ENCODE measurements at places on chromosomes 7 and 10.

DNA sequence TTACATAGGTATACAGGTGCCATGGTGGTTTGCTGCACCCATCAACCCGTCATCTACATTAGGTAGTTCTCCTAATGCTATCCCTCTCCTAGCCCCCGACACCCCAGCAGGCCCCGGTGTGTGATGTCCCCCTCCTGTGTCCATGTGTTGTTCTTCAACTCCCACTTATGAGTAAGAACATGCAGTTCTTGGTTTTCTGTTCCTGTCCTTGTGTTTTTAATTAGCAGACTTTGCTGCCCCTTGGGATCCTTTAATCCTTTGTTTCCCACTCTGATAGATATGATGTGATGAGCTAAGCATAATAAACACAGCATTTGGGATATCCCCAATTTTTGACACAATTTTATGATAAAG is 71.1 kb upstream of the PALS2 start:
- no peak for DNase-seq

- peak; percentile 100 for DNase-seq
Measured at GRCh38 chr7:100271716-100272537, 35.6 kb upstream of the SPDYE3 start.

DNA sequence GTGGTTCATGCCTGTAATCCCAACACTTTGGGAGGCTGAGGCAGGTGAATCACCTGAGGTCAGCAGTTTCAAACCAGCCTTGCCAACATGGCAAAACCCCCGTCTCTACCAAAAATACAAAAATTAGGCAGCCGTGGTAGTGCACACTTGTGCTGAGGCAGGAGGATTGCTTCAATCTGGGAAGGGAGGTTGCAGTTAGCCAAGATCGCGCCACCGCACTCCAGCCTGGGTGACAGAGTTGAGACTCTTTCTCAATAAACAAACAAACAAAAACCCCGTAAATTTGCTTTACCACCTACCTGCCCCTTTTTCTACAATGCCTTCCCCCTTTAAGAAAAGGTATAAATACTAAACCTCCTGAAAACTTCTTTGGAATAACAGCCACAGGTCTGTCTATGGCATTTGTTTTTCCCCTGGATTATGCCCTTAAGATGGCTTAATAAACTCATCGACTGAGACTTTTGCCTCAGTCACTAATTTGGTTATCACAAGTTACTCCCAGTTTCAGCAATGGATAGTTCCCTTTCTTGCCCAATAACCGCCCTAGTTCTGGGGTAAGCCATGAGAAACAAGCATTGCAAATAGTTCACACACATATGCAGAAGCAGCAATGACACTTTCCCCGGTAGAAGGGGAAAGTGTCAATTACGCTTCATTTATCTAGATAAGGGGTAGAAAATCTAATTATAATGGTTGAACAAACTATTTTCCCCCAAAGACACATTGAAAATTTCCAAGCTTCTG is 52.8 kb upstream of the SVIL start:
- no peak for DNase-seq

DNA sequence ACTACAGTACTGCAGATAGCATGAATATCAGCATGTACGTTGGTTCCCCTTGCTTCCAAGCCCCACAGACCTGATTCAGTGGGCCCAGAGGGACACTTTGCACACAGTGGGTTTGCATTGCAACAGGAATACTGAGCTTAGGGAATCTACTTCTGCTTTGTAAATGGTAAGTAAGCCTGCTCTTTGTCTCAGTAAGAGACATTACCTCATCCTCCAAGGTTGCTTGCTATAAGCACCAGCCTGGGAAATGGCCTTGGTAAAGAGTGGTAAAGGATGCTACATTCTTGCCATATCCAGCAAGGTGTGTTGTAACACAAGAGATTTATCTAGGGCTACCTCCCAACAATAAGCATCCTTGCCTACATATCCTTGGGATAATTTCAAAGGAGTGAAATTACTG is 730.5 kb downstream of the INHBA start:
- no peak for DNase-seq

DNA sequence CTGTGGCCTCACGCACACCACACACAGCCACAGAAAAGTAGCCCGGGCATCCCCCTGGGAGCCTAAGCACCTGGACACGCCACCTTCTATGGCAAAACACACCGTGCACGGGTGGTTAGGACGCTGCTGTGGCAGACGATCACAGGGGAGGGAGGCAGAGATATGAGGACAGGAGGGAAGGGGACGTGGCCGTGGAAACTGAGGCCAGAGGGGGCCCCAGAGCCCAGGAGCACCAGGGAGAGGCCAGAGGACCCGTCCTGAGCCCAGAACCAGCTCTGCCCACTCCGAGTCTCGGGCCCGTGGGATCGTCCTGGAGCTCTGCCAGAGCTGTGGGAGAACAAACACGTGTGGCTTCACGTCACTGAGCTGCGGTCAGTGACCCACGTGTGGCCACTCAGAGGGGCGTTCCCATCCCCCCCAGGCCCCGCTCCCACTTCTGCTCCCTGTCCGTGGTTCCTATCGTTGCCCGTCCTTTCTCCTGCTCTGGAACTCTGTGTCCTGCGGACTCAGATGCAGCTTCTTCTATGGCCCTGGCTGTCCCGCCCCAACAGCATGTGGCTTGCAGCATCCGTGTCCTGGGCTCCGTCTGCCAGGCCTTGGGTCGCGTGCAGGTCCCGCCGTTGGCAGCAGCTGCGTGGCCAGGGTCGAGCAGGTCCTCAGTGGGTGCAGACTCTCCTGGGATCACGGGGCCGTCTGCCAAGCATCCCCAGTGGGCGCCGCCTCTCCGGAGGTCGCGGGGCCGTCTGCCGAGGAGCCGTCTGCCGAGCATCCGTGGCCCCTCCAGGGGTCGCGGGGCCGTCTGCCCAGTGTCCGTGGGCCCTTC is 31.0 kb downstream of the GET4 start:
- no peak for DNase-seq

GRCh38 chr10:120460776-120461175 is 3.7 kb downstream of the PLPP4 start:
- DNase-seq = no peak

DNA sequence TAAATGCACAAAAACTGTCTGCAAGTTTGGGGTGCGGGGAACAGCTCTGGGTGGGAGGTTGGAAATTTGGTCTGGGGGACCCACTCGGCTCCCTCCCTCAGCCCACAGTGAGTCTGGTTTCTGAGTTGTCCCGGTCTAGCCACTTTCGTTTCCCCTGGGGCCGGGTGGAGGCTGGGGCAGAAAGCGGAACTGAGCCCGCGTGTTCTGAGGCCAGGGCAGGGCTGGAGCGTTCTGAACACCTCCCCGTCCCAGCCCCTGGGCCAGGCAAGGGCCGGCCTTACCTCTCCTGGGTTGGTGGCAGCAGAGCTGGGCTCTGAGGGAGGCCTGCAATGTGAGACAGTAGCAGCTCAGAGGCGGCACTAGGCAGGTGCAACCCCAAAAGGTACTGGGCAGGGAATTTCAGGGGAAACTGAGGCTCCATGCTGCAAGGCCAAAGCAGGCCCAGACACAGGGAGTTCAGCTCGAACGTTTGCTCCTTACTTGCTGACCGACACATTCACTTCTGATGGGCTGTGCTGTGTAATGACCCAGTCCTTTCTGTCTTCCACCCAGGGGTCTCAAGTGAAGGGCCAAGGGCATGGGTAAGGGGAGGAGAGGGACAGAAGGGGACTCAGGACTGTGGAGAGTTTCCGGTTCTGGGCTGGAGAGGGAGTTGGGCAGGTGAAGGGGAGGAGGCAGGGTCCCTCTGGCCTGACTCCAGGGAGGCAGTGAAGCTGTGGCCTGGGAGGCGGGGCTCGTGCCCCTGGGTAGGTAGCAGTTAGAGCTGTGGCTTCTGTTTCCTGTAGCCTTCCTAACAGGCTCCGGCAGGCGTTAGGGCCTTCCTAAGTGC is 3.0 kb downstream of the IRF5 start:
- peak; percentile 42 for DNase-seq

GRCh38 chr7:18675579-18675978 is 180.0 kb downstream of the HDAC9 start:
- no peak for DNase-seq

GRCh38 chr10:14822879-14823755 is 14.7 kb downstream of the CDNF start:
- DNase-seq = peak; percentile 29

DNA sequence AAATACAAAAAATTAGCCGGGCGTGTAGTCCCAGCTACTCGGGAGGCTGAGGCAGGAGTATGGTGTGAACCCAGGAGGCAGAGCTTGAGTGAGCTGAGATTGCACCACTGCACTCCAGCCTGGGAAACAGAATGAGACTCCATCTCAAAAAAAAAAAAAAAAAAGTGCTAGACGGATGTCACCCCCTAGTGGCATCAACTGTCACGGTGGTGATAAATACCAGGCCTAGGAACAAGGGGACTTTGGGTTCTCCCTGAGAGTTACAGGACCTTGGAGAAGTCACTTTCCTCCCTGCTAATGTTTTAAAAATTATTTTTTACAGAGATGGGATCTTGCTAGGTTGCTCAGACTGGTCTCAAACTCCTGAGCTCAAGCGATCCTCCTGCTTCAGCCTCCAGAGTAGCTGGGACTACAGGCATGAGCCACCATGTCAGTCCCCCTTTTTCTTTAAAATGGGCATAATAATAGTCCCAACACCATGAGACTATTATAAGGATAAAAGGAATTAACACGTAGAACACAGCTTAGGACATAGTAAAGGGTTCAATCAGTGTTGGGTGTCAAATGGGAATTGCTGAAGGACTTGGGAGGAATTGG is 2.6 kb upstream of the TMEM130 start:
- no peak for DNase-seq

GRCh38 chr7:93150200-93150835 is 2.1 kb upstream of the SAMD9L start:
- no peak for DNase-seq

GRCh38 chr10:27743877-27744801 is 1.5 kb downstream of the MKX start:
- peak; percentile 53 for DNase-seq

DNA sequence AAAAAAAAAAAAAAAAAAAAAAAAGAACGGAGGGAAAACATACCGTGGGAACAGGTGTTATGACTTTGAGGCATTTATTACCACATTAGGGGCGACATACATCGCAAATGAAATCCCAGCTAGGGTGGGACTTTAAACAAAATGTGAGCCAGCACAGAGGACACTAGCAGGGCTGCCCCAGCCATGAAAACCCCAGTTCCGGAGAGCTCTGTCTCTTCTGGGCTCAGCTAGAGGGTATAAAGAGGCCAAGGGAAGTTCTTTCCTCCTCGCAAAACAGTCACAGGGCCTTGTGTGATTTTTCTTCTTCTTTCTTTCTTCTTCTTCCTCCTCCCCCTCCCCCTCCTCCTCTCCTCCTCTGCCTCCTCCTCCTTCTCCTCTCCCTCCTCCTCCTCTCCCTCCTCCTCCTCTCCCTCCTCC is 59.9 kb upstream of the ECHDC3 start:
- DNase-seq = no peak

DNA sequence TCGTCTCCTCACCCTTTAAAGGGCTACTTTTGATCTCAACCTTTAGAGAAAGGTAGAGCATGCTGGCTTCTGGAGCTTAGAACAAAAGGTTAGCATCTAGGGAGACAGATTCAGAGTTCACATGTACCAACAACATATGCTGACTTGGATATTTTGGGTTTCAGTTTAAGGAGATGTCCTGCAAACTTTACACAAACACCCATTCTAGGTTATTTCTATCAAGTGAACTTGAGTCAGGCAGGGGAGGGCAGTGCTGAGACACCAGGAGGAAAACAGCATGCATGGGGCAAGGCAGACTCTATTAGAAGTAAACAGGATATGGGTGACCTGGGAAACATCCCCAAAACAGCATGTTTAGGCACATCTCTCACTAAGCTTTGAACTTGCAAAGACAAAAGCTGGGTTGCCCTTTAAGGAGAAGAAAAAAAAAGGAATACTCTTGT is 43.8 kb downstream of the ARL4A start:
- no peak for DNase-seq

GRCh38 chr10:3136336-3136735 is 36.2 kb downstream of the PITRM1 start:
- no peak for DNase-seq

GRCh38 chr7:151063212-151063561 is 3.8 kb downstream of the SLC4A2 start:
- DNase-seq = peak; percentile 24

GRCh38 chr10:24299578-24300260 is 90.8 kb downstream of the KIAA1217 start:
- no peak for DNase-seq

GRCh38 chr10:23975431-23975830 is 233.5 kb upstream of the KIAA1217 start:
- no peak for DNase-seq

GRCh38 chr7:94056796-94057207 is 52.6 kb upstream of the BET1 start:
- no peak for DNase-seq

DNA sequence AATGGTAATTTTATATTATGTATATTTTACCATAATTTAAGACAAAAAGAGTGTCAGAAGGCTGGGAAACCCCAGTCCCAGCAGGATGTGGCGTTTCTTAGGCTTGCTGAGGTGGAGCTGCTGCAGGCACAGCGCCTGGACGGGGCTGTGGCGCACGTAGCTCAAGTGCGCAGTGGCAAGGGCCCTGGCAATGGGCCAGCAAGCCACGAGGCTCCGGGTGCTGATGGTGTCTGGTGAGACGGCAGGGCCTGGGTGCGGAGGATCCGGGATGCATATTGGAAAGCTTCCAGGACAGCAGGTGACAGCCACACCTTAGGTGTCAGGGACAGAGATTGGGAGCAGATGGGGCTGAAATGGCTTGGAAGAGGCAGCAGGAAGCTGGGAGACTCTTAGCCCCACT is 37.2 kb downstream of the CLEC2L start:
- no peak for DNase-seq

GRCh38 chr10:92404612-92405418 is 113.8 kb downstream of the MARCHF5 start:
- DNase-seq = no peak

DNA sequence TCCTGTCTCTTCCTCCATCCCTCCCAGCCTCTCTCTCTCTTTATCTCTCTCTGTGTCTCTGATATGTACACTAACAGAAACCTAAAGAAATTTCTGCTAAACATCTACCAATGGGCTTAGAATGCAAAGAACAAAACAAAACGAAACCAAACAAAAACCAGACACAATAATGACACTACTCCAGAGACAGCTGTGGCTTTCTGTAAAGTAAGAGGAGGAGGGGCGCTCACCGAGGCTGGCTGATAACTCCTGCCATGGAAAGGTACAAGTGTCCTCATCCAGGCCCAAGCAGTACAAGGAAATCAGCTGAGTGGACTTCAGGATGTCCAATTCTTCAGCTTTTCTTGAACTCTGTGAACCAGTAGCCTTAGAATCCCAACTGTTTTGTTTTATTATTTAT is 70.4 kb upstream of the FZD8 start:
- DNase-seq = no peak

GRCh38 chr10:126331101-126331500 is 57.2 kb downstream of the ADAM12 start:
- no peak for DNase-seq

GRCh38 chr7:81004098-81004497 is 85.2 kb upstream of the SEMA3C start:
- no peak for DNase-seq

Data from WTC11 (cell line).